Amniotic epithelial cell (primary cell): ENCODE measurements at places on chromosomes 3 and 15.

- no peak for DNase-seq
These were observed 806.9 kb downstream of the GRM7 start for GRCh38 chr3:7667774-7668173.

DNA sequence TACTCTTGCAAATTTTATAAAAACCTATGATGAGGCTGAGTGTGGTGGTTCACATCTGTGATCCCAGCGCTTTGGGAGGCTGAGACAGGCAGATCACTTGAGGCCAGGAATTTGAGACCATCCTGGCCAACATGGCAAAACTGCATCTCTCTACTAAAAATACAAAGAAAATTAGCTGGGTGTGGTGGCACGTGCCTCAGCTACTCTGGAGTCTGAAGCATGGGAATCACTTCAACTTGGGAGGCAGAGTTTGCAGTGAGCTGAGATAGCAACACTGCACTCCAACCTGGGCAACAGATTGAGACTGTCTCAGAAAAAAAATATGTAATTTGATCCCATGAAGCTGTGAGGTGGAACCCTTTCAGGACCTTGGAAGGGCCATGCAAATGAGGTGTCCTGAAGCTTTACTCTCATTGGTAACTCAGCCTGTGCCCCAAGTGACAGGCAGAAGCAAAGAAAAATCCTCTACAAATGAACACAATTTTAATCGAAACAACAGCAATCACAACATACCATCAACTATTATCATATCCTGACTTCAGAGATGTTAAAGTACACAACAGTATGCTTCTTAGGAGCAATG lies 84.6 kb upstream of the CDV3 start:
- DNase-seq, result peak; percentile 71

GRCh38 chr3:30315447-30315846 lies 291.0 kb upstream of the TGFBR2 start:
- no peak for DNase-seq

DNA sequence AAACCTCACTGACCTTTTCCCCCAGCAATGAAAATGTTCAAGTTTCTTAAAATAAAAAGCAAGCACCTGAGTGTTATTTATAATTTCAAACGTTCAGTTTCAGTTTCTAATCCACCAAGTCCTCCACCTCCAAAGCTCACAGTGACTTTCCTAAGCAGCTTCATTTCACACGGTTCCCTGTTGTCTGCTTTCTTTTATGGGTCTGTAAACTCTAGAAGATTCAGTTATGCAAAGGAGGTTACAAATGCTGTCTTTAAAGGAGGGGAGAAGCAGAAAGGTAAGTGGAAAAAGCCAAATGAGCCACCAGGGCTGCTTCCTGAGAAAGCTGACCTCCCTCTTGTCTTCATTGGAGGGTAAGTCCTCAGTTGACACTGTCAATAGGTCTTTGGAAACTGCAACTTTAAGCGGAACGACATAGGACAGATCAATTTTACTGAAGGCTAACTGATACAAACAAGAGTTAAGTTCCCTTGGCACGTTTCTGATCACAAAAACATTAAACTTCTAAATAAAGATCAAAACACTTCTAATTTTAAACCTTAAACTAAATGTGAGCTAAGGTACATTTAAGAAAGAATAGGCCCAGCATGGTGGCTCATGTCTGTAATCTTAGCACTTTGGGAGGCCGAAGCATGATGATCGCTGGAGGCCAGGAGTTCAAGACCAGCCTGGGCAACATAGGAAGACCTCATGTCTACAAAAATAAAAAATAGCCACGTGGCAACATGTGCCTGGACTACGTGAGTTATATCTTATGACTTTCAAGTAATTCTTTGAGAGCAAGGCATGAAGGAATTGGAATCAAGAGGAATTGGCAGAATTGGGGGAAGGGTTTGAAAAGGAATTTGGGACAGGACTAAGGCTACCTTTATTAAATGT lies 151.9 kb upstream of the UBE2E1 start:
- DNase-seq, result no peak

DNA sequence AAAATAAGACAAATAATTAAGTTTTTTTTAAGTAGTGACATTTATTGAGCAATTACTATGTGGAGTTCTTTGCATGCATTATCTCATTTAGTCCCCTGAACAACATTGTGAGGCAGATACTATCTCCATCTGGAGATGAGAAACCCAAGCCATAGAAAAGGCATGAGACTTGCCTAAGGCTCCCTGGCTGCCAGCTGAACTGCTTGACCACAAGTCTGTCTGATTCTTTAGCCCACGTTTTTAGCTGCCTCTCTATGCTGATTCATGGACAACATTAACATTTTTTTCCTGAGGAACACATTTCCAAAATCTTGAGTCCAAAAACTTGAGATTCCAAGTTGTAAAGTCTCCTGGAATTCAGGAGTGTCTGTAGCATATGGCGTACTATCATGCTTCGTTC lies 263.6 kb upstream of the GOLGA6L4 start:
- peak; percentile 46 for DNase-seq
